ENCODE measurements at places on chromosomes 13 and 19. TPM values are rescaled to one million over a fixed set of nuclear protein-coding genes. Genes with fewer than 3 reads are reported as not detected.

The JUND gene
- 94.6 TPM for polyA plus RNA-seq

The GPC6 gene
- 21.9 TPM for polyA plus RNA-seq

The CLC gene
- polyA plus RNA-seq = 2.0 TPM

The ATP4B gene
- polyA plus RNA-seq = 0.47 TPM

GRCh38 chr19:5935473-5936291, 21.6 kb downstream of the CAPS start:
- DNase-seq = no peak

DNA sequence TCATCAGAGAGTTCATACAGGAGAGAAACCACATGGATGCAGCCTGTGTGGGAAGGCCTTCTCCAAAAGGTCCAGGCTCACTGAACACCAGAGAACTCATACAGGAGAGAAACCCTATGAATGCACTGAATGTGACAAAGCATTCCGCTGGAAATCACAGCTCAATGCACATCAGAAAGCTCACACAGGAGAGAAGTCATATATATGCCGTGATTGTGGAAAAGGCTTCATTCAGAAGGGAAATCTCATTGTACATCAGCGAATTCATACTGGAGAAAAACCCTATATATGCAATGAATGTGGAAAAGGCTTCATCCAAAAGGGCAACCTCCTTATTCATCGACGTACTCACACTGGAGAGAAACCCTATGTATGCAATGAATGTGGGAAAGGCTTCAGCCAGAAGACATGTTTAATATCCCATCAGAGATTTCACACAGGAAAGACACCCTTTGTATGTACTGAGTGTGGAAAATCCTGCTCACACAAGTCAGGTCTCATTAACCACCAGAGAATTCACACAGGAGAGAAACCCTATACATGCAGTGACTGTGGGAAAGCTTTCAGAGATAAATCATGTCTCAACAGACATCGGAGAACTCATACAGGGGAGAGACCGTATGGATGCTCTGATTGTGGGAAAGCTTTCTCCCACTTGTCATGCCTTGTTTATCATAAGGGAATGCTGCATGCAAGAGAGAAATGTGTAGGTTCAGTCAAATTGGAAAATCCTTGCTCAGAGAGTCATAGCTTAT, 17.7 kb downstream of the ZNF613 start:
- no peak for DNase-seq

GRCh38 chr19:19997656-19998268, 41.5 kb downstream of the ZNF682 start:
- peak; percentile 1 for DNase-seq

GRCh38 chr19:39512988-39513387, 2.0 kb upstream of the SELENOV start:
- no peak for DNase-seq

DNA sequence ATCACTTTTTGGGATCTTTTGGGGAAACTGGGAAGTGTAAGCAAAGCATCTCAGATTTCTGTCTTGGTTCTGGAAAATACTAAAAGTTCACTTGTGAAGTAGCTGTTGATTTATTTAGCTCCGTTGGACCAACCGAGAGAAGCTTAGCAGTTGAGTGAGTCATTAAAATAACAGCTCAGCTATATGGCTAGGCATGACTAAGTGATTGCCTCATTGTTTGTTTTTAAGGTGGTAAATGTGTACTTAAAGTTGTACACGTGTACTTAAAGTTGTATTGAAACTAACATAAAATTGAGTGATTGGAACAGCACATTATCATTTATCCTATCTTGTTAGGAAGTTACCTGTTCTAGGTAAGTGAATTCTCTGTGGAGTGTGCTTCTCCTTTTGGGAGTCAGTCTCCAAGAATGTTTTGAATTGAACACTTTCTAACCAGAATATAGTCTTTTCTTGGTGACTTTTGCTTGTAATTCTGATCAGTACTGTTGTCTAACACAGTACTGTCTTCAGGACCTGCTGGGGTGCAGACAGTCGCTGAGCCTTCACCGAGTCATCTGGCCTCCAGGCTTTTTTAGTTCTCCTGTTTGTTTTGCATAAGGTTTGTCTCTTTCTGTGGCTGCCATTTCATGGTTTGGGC, 2.9 kb upstream of the DCUN1D2 start:
- DNase-seq = no peak

DNA sequence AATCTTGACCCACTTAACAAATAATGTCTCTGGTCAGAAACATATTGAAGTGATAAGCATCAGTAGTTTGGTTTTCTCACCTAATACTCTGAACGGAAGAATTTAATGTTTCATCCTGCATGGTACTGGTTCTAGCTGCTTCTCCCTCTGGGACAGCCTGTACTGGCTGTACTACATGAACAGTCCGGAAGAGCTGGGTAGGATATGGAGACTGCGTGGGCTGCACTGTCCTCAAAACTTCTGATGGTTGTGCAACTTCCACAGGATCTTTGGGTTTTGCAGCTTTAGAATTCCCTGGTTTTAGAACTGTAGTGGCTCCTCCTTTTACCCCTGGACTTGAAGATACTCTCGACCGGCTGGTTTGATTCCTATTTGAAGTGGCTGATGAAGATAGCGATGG, 78.3 kb downstream of the ELF1 start:
- DNase-seq = no peak

DNA sequence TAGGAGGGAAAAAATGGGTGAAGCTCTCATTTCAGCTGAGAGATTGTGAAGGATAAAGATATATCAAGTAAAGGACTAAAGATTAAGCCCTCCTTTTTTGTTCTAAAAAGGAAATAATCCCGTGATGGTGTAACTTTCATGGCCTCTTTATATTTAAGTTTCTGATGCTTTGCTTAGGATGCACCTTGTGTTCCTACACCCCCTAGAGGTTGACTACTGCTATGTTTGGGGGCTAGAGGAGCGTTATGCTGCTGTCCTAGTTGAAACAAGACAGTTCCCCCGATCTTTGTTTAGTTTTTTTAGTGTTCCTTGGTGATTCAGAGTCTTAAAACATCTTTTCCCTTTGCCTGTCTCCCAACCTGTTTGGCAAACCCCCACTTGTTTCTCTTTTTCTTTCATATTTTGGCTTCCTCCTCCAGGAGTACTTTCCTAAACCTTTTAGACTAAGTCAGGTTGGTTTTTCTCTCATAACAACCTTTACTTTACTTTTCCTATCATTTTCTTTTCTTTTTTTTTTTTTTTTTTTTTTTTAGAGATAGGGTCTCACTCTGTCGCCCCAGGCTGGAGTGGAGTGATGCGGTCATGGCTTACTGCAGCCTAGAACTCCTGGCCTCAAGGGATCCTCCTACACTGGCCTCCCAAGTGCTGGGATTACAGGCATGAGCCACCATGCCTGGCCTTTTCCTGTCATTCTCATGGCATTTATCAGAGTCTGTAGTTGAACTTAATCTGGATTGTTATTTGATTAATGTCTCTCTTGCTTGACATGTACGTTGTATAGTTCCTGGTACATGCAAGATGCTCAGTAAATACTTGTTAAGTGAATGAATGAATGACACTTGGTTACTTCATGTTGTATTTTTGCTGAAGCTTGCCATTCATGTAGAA, 2.8 kb downstream of the UBA2 start:
- no peak for DNase-seq

DNA sequence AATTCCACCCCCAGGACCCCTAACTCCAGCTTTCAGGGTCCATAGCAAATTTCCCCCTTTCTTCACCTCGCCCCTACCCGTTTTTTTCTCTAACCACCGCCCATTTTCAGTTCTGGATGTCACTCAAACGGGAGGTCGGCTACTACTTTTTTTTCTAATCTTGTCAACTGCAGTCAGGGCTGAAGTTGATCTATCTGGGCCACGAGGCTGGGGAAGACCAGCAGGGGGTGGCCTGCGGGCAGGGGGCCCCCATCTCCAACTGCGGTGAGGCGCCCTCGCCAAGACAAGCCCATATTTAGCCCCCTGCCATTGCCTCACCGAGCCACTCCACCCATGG, 748 bp downstream of the LHFPL6 start:
- no peak for DNase-seq

DNA sequence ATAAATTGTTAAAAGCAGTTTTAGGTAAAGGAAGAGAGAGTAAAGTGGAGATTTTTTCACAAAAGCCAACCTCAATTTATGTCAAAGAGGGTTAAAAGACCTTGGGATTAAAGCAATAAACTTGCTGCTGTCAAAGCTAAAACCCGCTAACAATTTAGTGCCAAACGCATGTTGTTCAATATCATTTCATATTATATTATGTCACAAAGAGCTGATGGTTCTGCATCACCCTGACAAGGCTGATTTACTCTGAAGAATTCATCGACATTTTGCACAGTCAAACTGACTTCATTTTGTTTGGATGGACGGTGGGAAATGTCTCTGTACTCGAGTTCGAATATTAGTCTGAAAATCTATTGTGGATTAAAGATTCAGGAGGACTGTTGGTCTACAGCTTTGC, 315.8 kb upstream of the TSHZ3 start:
- DNase-seq = no peak

All from right lung (tissue), 10 donors.